Stimulated activated CD8-positive, alpha-beta memory T cell treated with anti-CD3 and anti-CD28 coated beads, Interleukin-4, amount 100 ng/mL, for 4 hours (primary cell): ENCODE measurements at places on chromosomes 2 and 18.

DNA sequence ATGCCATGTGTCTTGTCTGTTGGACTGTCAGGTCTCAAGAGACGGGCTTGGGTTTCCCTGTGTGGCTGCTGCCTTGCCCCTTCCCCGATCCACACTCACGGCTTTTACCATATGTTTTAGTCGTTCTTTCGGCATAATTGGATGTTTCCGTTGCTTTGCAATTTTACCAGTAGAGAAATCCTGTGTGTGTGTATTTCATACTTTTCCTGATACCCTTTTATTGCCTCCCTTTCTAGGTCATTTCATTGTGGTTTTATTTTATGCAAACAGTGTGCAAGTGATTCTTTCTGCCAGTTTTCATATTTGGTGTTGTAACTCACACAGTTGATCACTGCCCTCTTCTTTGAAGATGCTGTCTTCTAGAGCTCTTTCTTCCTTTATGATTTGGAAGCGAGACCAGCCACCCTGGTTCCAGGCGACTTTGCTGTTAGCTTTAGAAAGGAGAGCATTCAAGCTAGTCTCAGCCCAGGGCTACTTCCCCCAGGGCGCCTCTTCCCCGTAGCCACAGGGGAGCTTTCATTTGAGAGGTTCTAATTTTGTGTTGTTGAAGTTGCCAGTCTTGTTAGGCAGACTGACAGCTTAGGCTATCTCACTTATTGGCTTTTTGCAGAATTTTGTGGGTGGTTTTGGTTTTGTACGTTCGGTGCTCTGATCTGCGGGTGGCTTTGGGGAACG lies 17.0 kb downstream of the SH3BP4 start:
- DNase-seq = no peak

- no peak for DNase-seq
These were observed 530.2 kb upstream of the ZEB2 start for GRCh38 chr2:145050134-145050533.

- DNase-seq = no peak
These were observed 3.7 kb downstream of the SCN9A start for GRCh38 chr2:166372046-166372445.

GRCh38 chr18:2258954-2259353 lies 312.4 kb downstream of the METTL4 start:
- DNase-seq = no peak

DNA sequence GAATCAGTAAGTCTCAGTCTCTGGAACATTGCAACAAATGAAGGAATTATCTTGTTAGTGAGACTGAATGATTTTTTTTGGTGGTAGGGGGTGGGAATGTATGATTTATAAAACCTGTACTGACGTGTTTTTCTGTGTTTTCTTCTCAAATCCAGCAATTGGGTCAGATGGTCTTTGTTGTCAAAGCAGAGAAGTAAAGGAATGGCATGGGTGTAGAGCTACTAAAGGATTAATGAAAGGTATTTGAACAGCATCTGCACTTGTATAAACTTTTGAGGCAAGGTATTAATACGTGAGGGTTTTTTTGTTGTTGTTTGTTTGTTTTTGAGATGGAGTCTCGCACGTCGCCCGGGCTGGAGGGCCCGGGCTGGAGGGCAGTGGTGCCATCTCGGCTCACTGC lies 10.7 kb downstream of the DDX1 start:
- DNase-seq = no peak

DNA sequence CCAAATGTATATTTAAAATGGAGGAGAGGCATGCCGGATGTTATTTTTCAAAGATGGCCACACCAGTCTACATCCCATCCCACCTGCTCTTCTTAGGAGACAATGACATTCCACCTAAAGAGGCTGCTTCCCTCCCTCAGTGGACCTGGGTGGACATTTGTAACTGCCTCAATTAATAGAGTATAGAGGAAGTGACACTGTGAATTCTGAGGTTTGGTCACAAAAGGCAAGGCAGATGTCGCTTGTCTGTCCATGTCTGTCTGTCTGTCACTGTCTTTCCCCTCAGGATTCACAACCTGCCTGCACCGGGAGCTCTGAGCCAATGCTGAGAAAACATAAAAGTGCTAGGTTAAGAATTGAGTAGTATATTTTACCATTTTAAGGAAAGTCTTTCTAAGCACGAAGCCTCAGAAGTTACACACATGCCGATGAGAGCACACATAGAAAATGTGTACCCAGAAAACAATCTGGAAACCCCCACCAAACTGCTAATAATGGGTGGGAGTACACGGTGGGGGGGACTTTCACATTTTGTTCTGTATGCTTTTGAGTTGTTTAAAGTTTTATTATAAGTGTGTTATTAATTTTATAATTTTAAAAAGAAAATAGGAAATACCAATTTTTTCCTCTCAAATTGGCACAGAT lies 21.0 kb downstream of the MIB1 start:
- no peak for DNase-seq

DNA sequence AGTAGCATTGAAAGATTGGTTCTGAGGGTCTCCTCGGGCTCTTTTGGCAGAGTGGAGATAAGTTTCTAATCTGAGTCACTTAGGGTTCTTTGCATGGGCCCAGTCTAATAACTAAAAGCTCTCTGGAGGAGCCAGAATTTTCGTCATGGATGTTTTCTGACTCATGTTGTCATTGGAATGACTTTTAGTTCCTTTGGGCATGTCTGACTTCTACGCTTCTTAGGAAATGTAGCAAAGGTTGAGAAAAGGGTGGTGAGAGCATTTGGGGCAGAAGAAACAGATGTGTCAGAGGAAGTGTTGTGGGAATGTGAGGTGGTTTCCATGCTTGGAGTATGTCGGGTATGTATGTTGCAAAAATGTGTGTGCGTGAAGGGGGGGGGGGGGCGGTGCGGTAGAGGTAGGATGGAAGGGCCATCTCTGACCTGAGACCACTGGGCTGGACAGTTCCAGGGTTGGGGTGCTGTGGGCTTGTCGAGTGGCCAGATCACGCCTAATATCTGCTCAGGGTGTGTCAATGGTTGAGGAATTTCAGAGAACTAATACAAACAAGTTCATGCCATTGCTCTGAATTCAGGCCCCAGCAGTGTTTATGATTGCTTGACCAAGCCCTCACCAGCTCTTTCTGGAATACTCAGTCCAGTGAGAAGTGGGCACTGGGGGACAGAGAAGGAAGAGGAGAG lies 26.9 kb downstream of the KLHL29 start:
- no peak for DNase-seq

- DNase-seq = no peak
These were observed 250.7 kb upstream of the SMAD7 start for GRCh38 chr18:49201464-49201863.

- no peak for DNase-seq
These were observed 83.4 kb downstream of the MTCL1 start for GRCh38 chr18:8788503-8789429.

DNA sequence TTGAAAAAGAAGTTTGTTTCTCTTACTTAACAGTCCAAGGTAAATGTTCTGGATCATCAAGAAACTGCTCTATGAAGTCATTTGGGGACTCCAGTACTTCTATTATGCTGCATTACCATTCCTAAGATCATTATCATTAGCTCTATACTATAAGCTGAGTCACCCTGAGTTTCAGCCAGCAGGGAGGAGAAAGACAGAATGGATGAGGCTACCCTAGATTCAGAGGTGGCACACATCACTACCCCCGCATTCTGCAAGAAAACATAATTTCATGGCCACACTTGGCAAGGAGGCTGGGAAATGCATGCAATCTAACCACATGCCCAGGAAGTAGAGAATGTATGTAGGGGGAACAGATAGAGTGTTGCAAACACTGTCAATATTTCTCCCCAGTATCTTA lies 16.6 kb upstream of the LNPK start:
- no peak for DNase-seq

GRCh38 chr2:176653479-176654443 lies 384.5 kb downstream of the MTX2 start:
- DNase-seq = no peak

DNA sequence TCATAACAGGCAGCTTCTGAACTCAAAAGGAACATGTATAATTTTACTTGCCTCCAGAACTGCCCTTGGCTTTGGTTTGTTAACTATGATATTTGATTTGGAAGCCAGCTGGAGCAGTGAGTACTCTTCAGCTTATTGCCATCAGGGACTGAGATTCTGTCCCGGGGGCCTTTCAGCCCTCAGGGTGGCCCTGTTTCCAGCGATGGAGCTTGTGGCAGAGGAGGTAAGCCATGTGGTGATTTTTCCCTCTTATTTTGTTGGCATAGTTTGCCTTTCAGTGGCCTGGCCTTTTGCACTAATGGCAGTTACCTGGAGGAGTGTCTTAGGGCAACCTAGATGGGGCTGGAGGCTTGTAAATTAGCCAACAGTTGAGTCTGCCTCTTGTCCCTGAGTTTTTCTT lies 1955.0 kb upstream of the LRRTM1 start:
- DNase-seq = no peak

GRCh38 chr2:43675646-43676321 lies 445 bp downstream of the C1GALT1C1L start:
- DNase-seq = no peak

GRCh38 chr2:74079522-74080341 lies 68.0 kb downstream of the BOLA3 start:
- no peak for DNase-seq

- no peak for DNase-seq
These were observed 7.8 kb upstream of the ARMC9 start for GRCh38 chr2:231190531-231191197.

GRCh38 chr2:239576784-239577685 lies 176.2 kb upstream of the HDAC4 start:
- no peak for DNase-seq

DNA sequence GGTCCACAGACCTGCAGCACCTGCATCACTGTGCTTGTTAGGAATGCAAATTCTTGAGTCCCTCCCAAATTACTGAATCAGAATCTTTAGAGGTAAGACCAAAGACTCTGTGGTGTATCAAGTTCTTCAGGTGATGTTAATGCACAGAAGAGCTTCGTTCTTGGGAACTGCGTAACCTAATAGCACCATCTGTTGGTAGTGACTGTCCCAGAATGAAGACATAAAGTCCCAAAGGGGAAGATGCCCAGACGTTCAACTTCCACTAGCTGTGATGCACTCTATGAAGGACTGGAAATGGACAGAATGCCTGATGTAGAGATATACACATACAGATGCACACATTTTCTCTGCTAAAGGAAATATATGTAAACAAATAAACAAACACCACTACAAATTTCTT lies 576.0 kb downstream of the LRP1B start:
- no peak for DNase-seq

DNA sequence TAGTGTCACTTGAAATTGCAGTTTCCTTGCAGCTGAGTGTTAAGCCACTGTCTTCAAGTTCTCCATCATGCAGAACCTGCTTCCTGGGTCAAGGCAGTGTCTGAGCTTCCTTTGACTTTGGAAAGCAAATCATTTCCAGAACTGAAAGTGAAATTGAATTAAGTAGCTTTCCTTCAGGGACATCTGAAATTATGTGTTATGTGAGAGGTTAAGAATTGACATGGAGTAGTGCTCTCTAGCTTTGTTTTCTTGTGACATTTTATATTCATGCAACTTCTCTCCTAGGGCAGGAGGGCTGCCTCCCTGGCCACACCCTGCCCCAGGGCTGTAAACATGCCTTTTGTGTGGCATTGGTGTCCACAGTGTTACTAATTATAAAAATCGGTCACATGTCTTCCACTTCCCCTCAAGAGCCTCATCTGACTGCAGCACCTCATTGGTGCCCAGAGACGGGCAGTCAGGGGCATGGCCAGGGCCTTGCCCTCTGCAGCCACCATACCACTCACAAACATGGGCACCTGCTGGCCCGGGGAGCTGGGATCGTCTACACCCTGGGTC lies 14.4 kb downstream of the RAB12 start:
- DNase-seq = no peak

- DNase-seq = no peak
These were observed 14.9 kb downstream of the ERFE start for GRCh38 chr2:238173692-238174091.

DNA sequence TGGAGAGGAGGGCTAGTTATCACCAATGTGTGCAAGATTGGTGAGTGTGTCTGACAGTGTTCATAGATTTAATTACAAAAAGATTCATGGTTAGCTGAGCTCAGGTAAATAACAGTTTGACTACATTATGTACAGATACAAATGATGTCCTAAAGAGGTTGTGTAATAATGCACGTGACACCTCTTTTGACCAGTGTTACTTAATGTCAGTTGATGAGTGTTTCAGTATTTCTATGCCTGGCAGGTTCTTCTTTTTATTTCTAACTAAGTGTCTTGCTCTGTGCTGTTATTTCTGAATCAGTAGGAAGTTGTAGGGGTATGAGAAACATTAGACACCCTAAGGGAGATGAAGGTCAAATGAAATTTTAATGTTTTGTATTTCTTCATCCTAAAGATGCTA lies 7.9 kb upstream of the INHBB start:
- no peak for DNase-seq

DNA sequence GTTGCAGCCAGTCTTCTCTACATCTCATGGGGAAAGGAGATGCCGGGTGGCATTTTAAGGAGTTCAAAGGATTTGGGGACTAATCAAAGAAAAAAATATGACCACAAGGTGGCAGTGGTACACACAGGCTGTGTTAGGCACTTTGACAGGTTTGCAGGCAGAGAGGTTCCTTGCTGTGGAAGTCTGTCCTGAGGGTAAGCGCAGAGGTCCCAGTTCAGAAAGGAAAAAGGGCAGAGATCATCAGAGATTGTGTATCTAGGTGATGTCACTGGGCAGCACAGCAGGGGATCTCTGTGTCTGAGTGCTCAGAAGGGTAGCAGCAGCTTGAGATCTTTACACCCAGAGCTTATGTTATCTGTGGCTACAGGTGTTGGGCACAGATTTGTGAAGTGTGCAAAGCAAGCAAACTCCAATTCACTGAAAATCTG lies 231.4 kb downstream of the LRRTM1 start:
- DNase-seq = no peak

DNA sequence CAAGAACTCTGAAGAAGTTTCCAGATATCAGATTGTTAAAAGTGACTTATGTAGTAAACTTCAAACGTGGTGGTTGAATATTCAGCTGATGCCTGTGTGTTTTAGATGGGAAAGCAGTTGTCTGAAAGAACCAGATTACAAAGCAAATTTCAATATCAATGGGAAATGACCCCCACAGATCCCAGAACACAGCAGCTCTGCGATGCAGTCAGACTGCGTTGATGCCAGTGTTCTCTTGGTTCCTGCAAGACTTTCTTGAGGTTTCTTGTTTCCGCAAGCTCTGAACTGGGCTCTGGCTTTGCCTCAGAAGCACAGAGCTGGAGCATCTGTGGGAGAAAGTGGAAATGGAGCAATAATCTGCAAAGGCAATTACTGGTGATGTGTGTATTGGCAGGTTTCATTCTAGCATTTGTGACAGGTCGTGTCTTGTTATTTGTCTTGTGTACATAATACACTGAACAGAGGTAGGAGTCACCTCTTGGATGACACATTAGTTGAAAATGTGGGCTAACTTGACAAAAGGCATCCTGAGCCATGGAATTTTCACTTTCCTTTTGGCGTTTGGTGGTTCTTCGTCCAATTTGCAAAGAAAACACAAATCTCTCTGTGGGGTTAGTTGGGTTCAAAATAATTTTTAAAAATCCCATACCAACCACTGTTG lies 10.8 kb upstream of the LYPD6B start:
- DNase-seq = no peak

DNA sequence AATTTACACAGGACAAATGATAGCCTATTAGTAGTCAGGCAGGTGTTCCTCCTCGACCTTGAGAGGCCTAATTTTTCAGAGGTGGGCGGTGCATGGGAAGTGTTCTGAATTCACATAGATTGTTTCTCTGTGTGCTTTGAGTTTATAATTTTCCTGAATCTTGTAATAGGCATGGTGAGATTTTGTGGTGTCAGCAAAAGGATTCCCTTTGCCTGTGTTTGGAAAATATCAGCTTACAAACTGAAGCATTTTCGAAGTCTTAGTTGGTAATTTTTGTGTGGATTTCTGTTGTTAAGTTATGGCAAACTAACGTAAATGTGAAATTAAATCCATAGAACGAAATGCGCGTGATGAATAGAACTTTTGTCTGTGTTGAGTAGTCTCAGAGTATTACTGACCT lies 194.0 kb upstream of the RBMS1 start:
- no peak for DNase-seq
